ENCODE measurements at places on chromosomes 16 and 17.

- H3K27me3 ChIP-seq: peaks cover 4% of the 10 kb centered on the region
- H3K27ac ChIP-seq: no peak overlapping the region
- no peak overlapping the region for H3K4me3 ChIP-seq
- H3K4me1 ChIP-seq: no peaks in the 10 kb centered on the region
- DNase-seq: no peak
Observed at GRCh38 chr17:34379868-34380267, 16.8 kb upstream of the CCL1 start.

- H3K27ac ChIP-seq: no peak overlapping the region
- no peaks in the 10 kb centered on the region for H3K4me1 ChIP-seq
- no peaks in the 10 kb centered on the region for H3K36me3 ChIP-seq
- no peaks in the 10 kb centered on the region for H3K27me3 ChIP-seq
- DNase-seq: no peak
Observed at GRCh38 chr16:47065766-47066688, 77.7 kb downstream of the NETO2 start.

DNA sequence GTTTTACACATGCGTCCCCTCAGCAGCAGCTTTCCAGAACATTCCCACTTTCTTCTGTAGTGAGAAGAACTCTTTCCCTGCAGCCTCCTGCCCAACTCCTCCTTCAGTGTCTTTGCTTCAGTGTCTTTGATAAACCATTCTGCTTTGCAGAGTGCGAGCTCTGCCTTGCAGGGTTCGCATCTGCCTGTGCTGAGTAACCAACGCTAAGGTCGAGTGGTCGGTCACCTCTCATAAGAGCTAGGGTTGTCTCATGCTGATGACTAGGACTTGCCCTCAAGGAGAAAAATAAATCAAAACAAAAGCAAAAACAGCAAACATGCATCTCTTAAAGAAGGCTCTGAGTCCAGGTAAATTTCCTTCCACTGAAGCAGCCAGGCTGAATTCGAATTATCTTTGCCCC lies 22.7 kb downstream of the MAPT start:
- no peak overlapping the region for H3K27ac ChIP-seq
- peaks cover 47% of the 10 kb centered on the region for H3K4me1 ChIP-seq
- H3K36me3 ChIP-seq: no peaks in the 10 kb centered on the region
- no peak overlapping the region for H3K4me3 ChIP-seq
- H3K27me3 ChIP-seq: no peaks in the 10 kb centered on the region
- no peak for DNase-seq

- no peaks in the 10 kb centered on the region for H3K36me3 ChIP-seq
- no peaks in the 10 kb centered on the region for H3K4me1 ChIP-seq
- no peak overlapping the region for H3K4me3 ChIP-seq
- no peak overlapping the region for H3K27ac ChIP-seq
- peaks cover 16% of the 10 kb centered on the region for H3K27me3 ChIP-seq
Observed at GRCh38 chr17:79562931-79563210, 48.0 kb downstream of the RBFOX3 start.

DNA sequence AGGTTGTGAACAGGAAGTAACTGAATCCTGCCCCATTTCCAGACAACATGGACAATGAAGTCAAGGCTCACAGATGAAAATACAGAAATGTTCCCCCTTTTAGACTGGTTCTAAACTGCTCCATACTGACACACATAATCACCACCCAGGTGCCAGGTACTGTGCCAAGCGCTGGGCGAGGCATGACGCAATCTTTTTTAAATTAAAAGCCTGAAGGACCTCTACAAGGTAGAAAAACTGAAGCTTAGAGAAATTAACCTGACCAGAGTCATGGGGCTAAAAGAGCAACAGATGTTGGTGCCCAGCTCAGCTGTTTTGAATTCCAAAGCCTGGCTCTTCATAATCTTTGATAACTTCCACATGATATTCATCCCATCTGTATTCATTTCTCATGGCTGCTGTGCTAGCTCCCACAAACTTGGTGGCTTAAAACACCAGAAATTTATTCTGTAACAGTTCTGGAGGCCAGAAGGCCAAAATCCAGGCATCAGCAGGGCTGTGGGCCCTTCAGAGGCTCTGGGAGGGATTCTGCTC lies 4.9 kb upstream of the RAB11FIP4 start:
- H3K36me3 ChIP-seq: no peaks in the 10 kb centered on the region
- no peaks in the 10 kb centered on the region for H3K4me1 ChIP-seq
- H3K27me3 ChIP-seq: peaks cover 24% of the 10 kb centered on the region
- no peak for DNase-seq
- no peak overlapping the region for H3K4me3 ChIP-seq

GRCh38 chr17:41127371-41127770 lies 3.4 kb upstream of the KRTAP4-12 start:
- no peaks in the 10 kb centered on the region for H3K36me3 ChIP-seq
- H3K27ac ChIP-seq: no peak overlapping the region
- no peak for DNase-seq
- no peaks in the 10 kb centered on the region for H3K27me3 ChIP-seq
- H3K4me1 ChIP-seq: no peaks in the 10 kb centered on the region

DNA sequence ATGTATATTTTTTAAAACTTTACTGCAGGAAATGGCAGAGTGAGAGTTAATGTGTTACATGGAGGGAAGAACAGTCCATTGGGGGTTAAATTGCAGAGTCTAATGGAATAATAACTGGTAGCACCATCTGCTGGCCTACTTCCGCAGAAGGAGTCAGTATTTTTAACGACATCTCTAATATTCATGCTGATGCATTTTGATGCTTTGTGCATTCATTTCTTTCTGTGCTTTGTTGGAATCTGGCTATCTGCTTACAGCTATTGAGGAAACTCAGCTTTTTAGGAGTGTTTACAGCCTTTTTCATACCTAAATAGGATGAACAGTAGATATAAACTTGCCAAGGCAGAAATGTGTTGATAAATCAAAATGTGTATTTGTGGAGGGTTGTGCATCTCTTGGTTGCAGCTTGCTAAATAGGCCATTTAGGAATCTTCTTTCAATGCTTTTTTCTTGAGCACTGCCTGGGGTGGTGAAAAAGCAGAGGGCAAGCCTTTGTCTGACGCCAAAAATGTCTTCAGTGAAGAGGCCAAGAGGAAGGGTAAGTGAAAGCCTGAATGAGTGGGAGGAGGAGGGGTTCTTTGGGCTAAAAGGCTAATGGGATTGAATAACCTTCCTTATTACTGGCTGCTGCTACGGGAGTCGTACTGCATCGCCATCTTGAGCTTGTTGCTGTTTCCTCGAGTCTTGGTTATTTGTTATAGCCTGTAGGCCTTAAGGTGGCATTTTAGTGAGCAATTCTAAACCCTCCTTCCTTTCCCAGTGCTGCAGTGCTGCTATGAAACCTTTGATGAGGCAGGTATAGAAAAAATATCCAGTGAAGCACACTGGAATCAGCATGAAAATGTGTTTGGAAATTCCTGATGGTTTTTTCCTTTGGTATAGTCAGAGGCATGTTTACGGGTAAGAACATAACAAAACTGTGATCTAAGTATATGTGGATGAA lies 153.3 kb downstream of the CHD9 start:
- no peaks in the 10 kb centered on the region for H3K27me3 ChIP-seq
- peak overlapping the region; percentile 81 for H3K27ac ChIP-seq
- H3K4me1 ChIP-seq: peaks cover 68% of the 10 kb centered on the region
- H3K4me3 ChIP-seq: peak overlapping the region; percentile 56
- DNase-seq: peak; percentile 45

GRCh38 chr16:81004646-81005353 lies 1.9 kb downstream of the CMC2 start:
- no peak for DNase-seq
- H3K27me3 ChIP-seq: no peaks in the 10 kb centered on the region
- H3K27ac ChIP-seq: peak overlapping the region; percentile 95
- H3K36me3 ChIP-seq: no peaks in the 10 kb centered on the region
- H3K4me1 ChIP-seq: peaks cover 33% of the 10 kb centered on the region

DNA sequence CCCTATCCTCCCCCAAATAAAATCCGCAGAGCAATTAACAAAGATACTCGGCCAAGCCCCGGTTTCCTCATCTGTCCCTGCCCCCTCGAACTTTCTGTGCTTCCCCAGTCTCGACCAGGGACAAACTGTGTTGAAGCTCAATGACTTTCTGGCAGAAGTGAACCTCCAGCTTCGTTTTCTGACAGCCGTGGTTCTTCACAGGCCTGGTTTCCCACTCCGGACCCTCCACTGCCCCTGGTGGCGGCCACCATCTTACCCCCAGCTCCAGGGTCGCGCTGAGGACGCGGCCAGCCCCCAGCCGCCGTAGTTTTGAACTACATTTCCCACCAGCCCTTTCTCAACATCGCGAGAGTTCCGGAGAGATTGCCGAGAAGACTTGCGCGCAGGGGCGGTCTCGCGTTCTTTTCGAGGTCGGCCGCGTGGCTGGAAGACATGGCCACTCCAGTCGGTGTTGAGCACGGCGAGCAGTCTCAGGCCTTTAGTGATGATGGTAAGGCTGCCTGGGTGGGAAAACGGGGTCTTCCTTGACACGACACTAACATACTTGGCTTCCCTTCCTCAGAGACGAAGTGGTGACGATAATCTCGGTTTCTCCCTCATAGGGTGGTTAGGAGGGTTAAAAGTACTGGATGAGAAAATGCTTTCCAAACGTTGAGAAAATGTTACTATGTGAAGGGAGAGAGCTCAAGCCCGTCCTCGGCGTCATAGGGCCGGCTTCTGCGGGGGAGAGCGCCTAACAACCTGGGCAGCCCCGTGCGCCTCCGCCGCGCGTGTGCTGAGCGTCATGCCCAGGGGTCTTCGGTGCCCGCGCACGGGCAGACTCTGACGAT lies 17.7 kb downstream of the PRCD start:
- peak overlapping the region; percentile 89 for H3K27ac ChIP-seq
- DNase-seq: peak; percentile 93
- no peaks in the 10 kb centered on the region for H3K27me3 ChIP-seq
- H3K4me3 ChIP-seq: peak overlapping the region; percentile 83
- no peaks in the 10 kb centered on the region for H3K36me3 ChIP-seq

- no peaks in the 10 kb centered on the region for H3K36me3 ChIP-seq
- H3K27me3 ChIP-seq: no peaks in the 10 kb centered on the region
- no peak for DNase-seq
- no peak overlapping the region for H3K4me3 ChIP-seq
- peaks cover 9% of the 10 kb centered on the region for H3K4me1 ChIP-seq
- H3K27ac ChIP-seq: no peak overlapping the region
Observed at GRCh38 chr16:73217654-73218053, 169.7 kb upstream of the ZFHX3 start.

DNA sequence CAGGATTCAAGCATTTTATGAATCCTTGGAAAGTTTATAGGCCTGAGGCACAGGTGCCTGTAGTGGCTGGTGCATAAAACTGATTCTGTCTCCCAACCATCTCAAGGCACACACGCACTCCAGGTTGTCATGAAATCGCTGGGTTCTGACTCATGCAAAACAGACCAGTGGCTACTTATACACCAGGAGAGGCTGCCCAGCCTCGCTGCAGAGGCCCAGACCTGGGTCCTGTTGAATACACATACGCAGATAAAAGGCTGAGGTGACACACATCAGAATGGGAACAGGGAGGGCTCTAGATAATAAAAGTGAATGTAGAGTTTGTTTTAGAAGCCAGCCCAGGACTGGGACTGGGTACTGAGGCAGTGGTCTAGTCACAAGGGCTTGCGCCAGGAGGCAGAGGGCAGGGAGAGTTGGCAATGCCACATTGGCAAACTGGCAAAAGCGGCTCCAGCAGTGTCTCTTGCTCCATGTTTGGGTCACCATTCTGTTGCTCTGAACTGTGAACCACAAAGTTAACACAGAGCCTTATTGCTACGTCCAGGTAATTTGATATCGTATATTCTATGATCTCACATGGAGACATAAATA lies 13.6 kb downstream of the OR1D5 start:
- no peaks in the 10 kb centered on the region for H3K4me1 ChIP-seq
- H3K27me3 ChIP-seq: no peaks in the 10 kb centered on the region
- no peaks in the 10 kb centered on the region for H3K36me3 ChIP-seq
- H3K4me3 ChIP-seq: peak overlapping the region; percentile 93
- DNase-seq: no peak

DNA sequence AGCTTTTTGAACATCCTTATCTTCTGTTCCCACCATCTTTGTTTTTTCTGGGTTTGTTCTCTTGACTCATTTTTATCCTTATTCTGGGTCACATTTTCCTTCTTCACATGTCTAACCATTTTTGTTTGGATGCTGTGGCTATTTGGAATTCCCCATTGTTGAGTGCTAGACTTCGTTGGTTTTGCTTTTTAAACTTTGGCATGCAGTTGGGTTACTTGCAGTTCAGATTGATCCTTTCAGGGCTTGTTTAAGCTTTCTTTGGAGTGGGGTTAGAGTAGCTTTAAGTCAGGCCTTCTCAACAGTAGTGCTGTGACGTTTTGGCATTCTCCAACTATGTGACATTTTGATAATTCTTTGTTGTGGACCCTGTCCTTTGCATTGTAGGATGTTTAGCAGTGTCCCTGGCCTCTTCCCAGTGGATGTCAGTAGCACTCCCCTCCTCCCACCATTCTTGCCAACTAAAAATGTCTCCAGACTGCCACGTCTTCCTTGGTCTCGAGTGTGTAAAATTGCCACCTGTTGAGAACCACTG lies 21.1 kb downstream of the PRMT7 start:
- no peaks in the 10 kb centered on the region for H3K27me3 ChIP-seq
- no peaks in the 10 kb centered on the region for H3K36me3 ChIP-seq

DNA sequence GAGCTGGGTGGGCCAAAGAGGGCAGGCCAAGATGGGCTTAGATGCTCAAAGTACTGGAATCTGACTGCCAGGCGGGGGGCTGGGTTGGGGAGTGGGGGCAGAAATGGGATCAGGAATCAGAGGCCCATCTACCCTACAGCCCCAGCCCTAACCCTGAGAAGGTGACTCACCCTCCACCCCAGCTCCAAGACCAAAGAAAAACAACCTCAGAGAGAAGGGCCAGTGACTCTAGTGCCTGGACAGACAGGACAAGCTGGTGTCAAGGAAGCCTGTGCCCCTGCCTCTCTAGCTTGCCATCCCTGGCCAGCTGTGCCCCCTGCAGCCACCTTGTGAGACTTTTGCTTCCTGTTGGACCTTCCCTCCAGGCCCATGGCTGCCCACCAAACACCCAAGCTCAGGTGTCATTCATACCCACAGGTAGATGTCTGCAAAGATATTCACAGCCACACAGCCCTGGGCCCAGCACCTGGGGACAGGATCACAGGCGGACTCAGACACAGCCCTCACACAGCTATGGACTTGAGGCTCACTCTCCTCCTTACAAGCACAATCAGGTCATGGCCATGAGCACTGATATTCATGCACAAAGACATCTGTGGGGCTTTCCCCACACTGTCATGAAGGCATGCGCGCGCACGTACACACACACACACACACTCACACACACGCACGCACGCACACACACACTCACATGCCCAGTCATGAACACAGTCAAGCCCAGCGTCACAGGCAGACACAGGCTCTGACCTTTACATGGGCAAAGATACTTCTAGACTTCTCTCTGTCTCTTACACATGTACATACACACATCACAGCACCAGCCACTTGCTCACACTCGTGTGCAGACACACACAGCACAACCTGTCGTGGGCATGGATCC lies 2.8 kb downstream of the WNT3 start:
- H3K4me3 ChIP-seq: no peak overlapping the region
- peaks cover 18% of the 10 kb centered on the region for H3K4me1 ChIP-seq
- H3K36me3 ChIP-seq: no peaks in the 10 kb centered on the region
- H3K27me3 ChIP-seq: peaks cover 67% of the 10 kb centered on the region
- DNase-seq: no peak

DNA sequence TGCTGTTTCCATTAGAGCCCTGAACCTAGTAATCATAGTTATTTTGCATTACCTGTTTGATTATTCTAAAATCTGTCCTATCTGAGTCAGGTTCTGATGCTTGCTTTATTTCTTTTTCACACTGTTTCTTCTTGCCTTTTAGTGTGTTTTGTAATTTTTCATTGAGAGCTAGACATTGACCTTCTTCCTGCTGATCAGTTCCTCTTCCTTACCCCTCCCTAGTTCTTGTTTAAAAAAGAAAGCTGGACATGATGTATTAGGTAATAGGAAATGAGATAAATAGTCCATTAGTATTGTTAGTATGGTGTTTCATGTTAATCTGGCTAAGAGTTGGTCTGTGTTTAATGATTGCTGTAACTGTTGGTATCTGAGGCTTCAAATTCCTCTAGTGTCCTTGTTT lies 13.4 kb downstream of the WWP2 start:
- no peak for DNase-seq
- H3K4me3 ChIP-seq: no peak overlapping the region
- H3K27me3 ChIP-seq: no peaks in the 10 kb centered on the region
- peaks cover 8% of the 10 kb centered on the region for H3K4me1 ChIP-seq
- no peaks in the 10 kb centered on the region for H3K36me3 ChIP-seq

All from gastrocnemius medialis (tissue), 4 donors.